ENCODE measurements at places on chromosomes 6 and 20.

DNA sequence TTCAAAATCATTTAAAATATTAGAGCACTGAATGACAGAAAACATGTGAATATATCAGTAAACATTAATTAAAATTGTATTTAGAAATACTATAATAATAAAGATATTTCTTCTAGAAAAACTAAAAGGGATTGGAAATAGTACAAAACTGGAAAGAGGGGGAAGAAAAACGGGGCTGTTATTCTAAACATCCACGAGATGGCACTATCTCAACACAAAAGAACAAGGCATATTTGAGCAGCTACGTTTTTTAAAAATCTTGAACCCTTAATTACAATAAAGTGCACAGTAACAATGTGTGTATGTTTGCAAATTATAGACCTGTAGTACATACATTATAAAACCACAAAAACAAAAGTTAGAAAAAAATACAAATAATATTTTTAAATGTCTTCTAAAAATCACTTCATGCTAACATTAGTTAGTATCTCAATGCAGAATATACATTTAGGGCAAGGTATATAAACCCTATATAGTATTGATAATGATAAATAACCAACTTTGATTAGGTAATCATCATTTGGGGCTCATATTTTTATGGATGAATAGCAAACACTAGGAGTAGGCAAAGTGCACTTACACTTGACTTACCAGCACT lies 42.5 kb upstream of the PNISR start:
- DNase-seq, result no peak

DNA sequence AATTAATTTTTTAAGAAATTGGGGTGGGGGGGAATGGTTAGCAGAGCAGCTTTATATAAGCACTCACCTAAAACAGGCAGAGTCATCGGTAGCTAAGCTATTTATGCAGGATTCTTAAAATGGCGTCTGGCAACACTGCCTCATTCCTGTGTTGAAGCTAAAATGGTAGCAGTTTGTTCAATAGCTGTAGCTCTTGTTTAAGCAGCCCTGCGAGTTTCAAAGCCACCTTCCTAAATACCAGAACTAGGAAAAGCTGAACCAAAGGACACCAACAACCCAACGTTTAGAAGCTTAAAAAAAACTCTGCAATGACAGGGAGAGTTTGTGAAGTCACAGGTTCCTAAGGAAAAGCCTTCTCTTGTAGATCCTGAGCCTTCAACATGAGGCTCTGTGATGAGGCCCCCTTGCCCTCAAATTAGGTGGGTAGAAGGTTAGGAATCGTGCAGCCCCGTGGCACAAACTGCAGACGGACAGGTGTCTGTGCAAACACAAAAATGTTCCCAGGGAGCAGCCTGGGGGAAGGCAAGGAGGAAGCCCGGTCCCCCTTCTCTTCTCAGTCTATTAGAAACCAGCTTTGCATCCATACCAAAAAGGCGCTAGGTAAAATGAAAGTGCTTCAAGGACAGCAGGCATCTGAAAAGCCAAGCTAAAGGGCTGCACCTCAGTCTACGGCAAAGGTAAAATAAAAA lies 4.7 kb downstream of the ZMYND8 start:
- no peak for DNase-seq

DNA sequence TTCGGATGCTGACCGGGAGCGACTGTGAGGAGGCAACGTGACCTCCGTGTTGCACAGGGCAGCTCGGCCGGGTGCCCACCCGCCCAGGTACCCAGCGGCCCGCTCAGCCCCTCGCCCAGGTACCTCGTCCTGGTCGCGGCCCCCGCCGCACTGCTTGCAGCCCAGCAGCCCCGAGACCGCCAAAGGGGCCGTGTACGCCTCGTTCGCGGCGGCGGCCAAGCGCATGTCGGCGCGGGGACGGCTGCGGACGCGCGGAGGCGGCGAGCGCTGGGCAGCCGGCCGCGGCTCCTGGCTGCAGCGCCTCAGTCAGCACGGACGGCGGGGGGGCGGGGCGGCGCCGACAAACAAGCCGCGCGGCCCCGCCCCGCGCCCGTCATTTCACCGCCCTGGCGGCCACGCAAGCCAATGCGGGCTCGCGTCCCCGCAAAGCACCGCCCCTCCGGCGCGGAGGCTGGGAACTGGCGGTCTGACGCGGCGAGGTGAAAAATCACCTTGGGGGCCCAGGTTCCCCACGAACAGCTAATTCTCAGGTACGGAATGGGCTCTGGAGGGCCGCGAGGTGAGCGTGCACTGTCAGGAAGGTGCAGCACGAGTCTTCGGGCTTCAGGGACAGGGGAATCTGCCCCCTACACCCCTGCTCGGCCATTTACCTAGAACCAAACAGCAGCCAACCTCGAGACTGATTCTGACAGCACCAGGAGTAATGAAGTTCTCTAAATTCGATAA lies 85.2 kb downstream of the SESN1 start:
- DNase-seq, result peak; percentile 91

GRCh38 chr6:116159782-116160524 lies 34.0 kb upstream of the COL10A1 start:
- DNase-seq, result no peak

DNA sequence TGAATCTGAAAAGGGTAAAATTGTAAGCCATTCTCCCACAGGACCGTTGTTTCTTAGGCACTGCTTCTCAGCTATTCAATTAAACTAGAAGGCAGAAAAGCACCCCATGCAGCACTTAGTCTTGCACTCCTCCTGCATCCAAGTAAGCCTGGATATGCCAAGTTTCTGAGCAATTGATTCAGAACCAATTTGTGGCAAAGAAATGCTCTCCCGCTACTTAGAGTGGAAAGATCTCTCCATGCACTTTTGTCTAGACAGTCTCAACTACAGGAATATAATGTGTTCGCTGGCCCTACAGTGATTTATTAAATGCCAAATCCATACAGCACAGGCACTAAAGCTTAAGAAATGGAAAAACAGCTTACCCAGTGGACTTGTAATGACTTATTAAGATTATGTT lies 338.5 kb downstream of the HACE1 start:
- no peak for DNase-seq

DNA sequence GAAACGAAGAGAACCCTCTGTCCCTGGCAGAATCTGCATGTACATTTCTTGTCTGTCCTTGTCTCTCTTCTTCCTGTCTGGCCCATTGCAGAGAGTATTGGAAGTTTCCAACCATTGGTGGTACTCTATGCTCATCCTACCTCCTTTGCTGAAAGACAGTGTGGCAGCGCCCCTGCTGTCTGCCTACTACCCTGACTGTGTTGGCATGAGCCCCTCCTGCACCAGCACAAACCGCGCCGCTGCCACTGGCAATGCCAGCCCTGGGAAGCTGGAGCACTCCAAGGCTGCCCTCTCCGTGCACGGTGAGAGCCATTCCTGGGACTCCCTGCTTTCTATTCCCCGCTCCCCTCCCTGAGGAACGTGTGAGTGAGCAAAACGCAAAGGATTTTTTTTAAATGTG lies 32.5 kb downstream of the KDM1B start:
- DNase-seq, result no peak

DNA sequence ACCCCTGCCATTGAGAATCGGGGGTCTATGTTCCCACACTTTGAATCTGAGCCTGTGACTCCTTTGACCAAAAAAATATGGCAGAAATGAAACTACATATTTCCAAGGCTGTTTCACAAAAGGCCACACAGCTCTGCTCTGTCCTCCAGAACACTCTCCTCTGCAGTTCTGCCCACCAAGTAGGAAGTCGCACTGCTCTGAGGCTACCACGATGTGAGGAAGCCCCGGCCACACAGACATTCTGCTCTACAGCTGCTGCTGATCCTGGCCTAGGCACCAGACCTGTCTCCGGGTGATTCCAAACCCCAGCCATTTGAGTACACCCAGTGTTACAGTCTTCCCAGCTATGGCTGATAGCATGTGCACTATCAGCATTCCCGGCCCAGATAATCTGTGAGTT lies 85.1 kb downstream of the LYRM4 start:
- DNase-seq, result no peak

- no peak for DNase-seq
Measured at GRCh38 chr20:44324343-44324742, 12.5 kb upstream of the R3HDML start.

DNA sequence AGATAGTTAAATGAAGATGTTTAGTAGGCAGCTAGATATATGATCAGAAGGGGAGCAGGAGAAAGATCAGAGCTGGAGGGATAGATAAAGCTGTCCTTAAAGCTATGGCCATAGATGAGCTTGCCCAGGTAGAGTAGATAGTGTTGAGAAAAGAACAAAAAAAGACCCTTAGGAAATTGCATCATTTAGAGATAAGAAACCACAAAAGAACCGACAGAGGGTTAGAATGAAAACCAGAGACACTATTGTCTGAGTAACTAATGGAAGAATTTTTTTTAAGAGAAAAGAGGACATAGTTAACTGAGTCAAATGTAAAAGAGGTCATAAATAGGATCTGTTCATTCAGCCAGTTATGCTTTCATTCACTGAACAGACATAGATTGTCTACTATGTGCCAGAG lies 101.8 kb downstream of the TNFAIP3 start:
- no peak for DNase-seq

DNA sequence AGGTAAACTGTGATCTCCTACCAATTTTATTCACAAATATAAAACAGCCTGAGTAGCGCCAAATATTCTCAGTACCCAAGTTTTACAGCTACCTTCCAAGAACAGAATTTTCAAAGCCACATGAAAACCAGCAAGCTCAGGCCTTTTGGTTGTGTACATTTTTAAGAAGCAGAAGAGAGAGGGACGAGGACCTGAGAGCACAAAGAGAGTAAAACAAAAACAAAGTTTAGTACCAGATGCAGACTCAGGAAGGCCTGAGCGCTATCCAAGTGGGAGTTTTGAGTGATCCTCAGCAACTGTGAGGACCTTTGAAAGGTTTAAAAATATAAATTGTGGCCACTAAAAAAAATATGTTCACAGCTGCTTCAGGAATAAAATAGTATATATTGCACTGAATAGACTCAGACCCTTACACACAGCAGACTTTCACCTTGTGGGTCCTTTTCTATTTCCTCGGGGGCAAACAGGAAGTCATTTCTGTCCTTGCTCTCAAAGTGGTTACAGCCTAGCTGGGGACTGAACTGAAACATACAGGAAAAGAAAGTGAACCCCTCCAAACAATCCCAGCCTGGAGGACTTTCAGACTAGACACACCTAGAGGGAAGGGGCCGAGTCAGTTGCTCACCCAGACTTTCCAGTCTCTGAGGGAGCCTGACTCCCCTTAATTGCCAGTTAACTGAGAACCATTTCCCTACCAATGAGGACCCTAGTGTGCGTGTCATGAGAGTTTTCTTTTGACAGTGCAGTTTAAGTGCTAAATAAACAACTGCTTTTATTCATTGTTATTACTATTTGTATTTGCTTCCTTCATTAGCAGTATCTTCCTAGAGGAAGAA lies 48.5 kb upstream of the NT5E start:
- DNase-seq, result no peak

DNA sequence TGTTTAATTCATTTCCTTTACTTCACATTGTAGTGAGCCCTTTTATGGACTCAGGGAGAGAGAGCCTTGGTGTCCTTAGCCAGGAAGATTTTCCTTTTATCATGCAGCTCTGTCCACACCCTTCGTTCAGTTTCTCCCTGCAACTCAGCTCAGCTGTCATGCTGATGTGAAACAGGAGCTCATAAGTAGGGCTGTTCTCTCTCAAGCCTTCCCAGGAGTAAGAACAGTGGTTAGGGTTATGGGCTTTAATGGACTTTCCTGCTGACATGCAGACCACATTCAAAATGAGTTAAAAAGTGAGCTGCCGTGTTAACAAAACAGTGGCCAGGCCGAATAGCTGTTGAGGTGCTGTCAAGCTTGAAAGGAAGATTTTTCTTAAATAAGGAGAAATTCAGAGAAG lies 104.1 kb downstream of the BCKDHB start:
- no peak for DNase-seq

DNA sequence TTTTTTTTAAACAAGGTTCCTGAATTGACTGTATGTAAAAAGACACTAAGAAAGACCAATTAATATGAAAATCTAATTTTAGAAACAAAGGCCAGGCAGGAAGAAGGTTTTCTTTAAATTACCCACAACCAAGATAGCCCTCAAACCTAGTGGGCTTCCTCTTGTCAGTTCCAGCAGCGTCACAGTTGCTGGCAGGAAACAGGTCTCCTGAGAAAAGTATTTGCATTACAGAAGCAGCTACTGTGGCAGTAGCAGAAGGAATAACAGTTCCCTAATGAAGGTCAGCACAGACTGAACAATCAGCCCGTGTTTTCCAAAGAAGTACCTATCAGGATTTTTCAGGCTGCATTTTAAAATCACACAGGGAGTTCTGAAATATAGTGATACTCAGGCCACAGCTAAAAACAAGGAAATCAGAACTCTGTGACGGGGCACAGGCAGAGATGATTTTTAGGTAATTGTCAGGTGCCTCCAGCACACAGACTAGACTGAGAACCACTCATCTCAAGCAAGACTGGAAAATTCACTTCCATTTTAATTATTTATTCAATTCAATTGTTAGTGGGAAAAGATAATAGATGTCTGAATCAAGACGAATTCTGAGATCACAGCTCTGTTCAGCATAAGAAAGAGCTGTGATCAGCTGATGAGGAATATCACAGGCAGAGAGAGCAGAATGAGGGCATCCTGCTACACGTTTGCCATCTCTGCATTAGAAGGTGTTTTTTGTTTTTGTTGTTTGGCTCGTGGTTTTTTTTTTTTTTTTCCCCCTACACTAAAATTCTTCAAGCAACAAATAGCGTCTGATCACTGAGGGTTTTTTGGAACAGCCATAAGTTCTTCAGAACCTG lies 230.5 kb upstream of the KHDRBS2 start:
- DNase-seq, result no peak

DNA sequence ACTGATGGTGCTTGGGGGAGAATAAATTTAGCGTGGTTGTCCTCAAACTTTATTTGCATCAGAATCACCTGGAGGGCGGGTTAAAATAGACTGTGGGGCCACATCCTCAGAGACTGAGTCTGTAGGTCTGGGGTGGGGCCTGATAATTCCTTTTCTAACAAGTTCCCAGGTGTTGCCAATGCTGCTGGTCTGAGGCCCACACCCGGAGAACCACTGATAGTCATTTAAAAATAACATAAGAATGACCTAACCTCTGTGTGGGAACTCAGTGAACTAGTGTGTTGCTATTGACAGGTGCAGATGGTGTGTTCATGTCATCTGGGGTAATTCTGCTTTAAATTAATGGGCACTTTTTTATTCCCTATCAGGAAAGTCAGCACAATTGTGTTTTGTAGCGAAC lies 64.8 kb downstream of the RTN4IP1 start:
- DNase-seq, result no peak

DNA sequence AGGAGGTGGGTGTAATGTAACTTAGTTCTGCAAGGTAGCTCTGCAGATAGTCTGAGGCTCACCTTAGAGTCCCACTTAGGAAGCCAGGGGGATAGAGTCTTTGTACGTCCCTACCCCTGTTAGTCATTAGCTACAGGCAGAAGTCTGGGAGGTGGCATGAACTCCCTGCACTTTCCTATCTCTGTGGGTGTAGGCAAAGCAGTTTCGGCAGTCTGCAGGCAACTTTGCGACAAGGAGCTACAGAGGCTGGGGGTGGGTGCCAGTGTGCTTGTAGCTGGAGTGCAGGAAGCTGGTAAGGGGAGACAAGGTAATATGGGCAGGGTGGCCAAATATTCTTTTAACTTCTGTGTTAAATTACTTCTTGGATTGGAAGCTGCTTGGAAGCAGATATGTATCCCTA lies 45.7 kb downstream of the NKAIN2 start:
- DNase-seq, result no peak
